ENCODE measurements at places on chromosomes 7 and 10.

DNA sequence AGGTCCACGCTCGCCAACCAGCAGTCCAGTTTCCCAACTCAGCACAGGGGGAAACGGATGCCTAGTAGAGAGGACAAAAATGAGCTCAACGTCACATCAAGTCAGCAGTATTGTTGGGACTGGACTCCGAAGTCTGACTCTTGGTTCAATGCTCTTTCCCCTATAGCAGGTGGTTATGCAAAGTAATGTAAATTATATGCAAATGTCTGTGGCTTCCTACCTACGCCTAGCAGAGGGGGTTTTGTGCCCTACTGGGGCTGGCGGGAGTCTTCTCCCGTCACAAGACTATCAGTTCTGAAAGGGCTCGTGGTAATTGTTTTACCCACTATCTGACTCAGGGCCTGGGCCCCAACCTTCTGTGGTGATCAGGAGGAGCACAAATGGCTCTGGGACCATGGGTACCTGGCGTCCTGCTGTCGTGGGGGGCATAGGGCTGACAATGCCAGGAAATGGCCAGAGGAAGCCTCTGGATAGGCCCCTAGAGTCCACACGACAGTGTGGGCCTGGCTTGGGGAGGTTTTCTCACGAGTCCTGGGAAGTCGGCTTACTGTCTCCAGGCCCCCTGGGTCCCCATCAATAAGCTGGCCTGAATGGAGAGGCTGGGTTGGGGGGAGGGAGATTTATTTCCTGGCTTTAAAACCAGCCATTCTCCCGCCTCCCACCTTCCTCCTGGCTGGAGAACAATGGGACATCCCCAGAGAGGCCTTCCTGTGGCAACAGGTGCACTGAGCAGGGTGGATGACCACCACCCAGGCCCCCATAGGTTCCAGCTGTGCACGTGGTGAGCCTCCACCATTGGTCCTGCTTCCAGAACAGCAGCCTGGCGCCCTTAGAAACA is 41.8 kb downstream of the UNC5B start:
- peak; percentile 70 for DNase-seq

DNA sequence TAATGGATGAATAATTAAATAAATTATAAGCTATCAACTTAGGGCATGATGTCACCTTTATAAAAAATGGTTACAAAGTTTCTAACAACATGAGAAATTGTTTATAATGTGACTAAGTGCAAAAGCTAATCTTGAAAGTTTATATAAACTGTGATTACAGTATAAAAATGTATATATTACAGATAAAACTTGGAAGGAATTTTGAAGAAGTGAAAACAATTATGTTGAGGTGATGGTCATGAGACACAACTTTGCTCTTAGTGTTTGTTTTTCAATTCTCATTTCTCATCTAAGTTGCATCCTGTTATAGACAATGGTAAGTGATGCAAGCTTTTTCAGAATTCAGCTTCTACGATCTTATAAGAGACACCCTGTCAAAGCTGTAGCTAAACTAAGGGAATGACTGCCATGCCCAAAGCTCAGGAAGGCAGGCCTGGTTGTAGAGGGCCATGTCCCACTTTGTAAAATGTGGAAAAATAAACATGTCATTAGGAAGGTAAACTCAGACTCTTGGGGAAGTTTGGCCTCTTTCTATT is 23.9 kb downstream of the MACC1 start:
- DNase-seq, result no peak

DNA sequence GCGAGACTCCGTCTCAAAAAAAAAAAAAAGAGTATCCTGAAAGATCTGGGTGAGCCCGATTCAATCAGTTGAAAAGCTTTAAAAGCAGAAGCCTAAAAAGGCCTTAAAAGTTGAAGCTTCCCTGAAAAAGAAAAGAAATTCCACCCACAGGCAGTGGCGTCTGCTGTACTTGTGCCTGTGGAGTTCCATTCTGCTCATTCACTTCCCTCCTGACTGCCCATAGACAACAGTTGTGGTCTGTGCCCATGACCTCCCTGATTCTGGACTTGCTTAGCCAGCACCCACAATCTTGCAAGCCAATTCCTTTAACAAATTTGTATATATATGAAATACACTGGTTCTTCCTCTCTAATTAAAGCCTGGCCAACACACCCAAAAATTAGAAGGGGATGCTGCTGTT is 141.7 kb downstream of the DLG5 start:
- no peak for DNase-seq

GRCh38 chr7:30251708-30252329 is 32.6 kb upstream of the ZNRF2 start:
- DNase-seq, result no peak

- DNase-seq, result no peak
Observed at GRCh38 chr10:52810761-52811160, 38.2 kb upstream of the MBL2 start.

DNA sequence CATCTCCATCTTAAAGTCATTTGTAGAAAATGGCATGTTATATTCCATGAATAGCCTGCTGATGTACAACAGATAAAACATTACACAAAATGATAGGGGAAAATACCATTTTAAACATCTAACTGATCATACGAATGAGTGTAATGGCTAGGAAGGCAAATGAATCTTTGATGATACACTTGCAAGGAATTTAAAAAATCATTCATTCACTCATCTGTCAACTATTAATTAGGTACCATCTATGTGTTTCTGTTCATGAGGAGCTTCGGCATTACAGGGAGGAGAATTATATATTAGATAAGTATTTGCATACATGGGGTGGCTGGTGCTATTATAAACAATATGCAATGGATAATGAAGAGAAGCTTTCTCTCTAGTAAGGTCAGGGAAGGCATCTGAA is 183.7 kb downstream of the CACNB2 start:
- no peak for DNase-seq

DNA sequence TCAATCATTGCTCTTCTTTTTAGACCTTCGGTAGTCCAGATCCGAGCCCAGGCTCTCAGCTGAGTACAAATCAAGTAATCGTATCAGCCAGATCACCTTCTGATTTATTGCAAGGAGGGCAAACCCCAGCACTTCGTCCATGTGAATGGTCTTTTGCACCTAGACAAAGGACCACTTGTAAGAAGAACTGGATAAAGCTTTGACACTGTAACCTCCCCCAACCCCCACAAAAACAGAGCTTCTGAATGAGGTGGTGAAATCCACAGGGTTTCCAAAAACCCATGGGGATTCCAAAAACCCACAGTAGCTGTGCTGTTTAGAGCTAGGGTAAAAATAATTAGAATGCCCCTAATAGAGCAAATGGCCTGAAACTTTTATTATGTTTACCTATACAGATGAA is 148.8 kb upstream of the ODAD2 start:
- no peak for DNase-seq

DNA sequence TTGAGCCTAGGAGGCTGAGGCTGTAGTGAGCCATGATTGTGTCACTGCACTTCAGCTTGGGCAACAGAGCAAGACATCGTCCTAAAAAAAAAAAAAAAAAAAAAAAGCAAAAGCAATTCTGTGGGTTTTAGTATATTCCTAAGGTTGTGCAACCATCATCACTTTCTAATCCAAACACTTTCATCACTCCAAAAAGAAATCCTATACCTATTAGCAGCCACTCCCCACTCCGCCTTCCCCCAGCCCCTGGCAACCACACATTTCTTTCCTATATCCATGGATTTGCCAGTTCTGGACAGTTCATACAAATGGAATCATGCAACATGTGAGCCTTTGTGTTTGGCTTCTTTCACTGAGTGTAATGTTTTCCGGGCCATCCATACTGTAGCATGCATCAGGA is 20.4 kb downstream of the ZAN start:
- DNase-seq, result no peak

GRCh38 chr10:19347621-19348020 is 299.0 kb downstream of the MALRD1 start:
- DNase-seq, result no peak

DNA sequence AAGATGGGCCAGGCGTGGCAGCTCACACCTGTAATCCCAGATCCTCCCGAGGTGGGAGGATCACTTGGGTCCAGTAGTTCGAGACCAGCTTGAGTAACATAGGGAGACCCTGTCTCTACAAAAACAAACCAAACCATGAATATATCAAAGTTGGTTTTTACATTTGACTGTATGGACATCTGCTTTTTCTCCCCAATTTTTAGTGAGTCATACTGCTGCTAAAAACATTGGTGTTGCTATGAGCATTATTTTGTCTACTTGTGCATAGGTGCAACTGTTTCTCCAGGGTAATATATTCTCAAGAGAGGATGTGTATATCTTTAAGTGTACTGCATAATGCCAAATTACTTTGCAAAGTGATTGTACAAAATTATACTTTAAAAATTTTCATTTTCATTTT is 769 bp upstream of the TMEM248 start:
- peak; percentile 57 for DNase-seq

- peak; percentile 62 for DNase-seq
Observed at GRCh38 chr10:95756041-95756761, at the start of gene ENTPD1. Gene ENTPD1, plus strand, starts transcription at chr10:95756163. Its CDS starts 77 bp downstream, at chr10:95756240.

GRCh38 chr10:77111611-77112550 is 525.7 kb downstream of the KCNMA1 start:
- DNase-seq, result peak; percentile 34

- DNase-seq, result no peak
Observed at GRCh38 chr10:130369645-130370381, 233.6 kb downstream of the GLRX3 start.
